NCI-H1694 (cell line): ENCODE measurements at places on chromosomes 2 and 18.

GRCh38 chr2:28355521-28356094, 37.0 kb upstream of the FOSL2 start:
- DNase-seq = no peak

- DNase-seq = no peak
Observed at GRCh38 chr2:2910259-2910658, 467.4 kb downstream of the EIPR1 start.

GRCh38 chr2:200003444-200003843, 48.1 kb downstream of the MAIP1 start:
- DNase-seq = no peak

GRCh38 chr2:31200972-31201371, 16.3 kb downstream of the CAPN14 start:
- DNase-seq = no peak
